Stimulated activated CD4-positive, alpha-beta T cell treated with anti-CD3 and anti-CD28 coated beads, Interleukin-12 subunit alpha, Interleukin-12 subunit beta, amount 100 ng/mL, for 4 hours (primary cell): ENCODE measurements at places on chromosomes 12 and 14.

DNA sequence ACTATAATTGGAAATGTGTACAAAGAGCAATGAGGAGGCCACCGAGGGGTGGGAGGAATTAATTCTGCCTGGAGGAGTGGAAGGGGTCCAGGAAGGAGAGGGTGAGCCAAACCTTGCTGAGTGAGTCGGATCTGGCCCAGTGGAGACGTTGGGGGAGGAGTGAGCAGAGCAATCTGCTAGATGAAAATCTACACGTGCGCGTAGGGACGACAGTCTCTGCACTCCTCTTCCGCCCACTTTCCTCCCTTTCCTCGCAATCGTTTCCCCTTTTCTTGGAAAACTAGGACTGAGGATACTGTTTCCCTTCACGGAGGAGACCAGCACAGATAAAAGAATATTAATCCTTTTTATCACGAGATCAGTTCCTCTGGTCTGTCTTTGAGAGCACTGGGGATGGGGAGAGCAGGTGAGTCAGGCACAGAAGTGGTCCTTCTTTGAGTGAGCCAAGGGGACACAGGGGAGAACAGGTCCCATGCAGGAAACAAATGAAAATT is 2.9 kb upstream of the NAB2 start:
- DNase-seq = no peak

GRCh38 chr12:104695453-104696148 is 238.9 kb downstream of the CHST11 start:
- DNase-seq = peak; percentile 70

DNA sequence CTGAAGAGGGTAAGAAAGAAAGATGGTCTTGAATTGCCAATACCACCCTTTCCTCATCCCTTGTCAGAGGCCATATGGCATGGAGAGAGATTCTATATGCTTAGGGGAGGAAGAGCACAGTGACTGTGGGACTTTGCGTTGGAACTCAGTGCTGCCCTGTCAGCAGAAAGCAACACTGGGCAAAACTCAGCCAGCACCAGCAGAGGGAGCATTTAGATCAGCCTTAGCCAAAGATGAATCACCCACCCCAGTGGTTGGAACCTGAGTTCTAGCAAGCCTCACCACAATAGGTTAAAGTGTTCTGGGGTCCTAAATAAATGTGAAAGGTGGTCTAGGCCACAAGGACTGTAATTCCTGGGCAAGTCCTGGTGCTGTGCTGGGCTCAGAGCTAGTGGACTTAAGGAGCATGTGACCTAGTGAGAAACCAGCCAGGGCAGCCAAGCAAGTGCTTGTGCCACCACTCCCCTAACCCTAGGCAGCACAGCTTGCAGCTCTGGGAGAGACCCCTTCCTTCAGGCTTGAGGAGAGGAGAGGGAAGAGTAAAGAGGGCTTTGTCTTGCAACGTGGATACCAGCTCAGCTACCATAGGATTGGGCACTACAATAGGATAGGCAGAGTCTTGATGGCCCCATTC is 11.4 kb upstream of the BCAT1 start:
- peak; percentile 40 for DNase-seq

GRCh38 chr12:23684121-23684520 is 265.3 kb downstream of the SOX5 start:
- no peak for DNase-seq

- DNase-seq = no peak
Measured at GRCh38 chr12:83018088-83018487, 331.4 kb downstream of the TMTC2 start.

- DNase-seq = no peak
Measured at GRCh38 chr14:99656171-99656570, 11.2 kb downstream of the HHIPL1 start.

DNA sequence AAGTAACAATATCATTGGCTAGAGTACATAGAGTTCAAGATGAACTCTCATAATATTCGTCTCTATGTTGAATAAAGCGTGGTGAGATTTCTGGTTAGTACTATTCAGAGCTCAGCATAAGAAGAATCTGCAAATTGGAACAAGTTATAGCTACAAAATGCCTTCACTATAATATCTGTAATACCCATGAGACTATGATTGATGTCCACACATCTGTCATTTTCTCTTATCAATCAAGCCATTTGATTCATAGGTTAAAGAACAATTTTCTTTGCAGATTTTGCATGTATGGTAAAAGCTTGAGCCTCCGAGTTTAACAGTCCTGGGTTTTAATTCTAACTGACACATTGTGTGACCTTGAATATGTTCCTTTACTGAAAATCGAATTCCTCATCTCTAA is 1.4 kb downstream of the SOCS4 start:
- no peak for DNase-seq

DNA sequence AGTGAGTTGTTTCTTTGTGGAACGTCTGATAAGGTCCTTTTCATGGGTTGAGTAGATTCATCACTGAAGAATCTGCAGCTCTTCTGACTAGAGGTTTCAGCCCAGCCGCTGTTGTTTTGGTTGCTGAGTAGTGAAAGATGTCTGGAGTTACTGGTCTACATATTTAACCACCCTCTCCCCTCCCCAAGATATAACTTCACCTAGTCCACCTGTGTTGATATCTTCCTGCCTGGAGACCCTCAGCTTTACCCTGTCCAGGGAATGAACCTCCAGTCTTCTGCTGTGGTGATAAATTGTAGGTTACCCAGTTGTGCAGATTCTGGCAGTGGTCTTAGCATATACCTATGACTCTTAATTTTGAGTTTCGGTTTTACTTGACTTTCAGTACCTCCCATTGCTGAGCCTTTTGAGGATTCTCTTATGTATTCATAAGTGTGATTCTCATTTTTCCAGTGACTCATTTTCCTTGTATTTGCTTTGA is 62.9 kb downstream of the CCDC91 start:
- peak; percentile 38 for DNase-seq

- DNase-seq = no peak
Measured at GRCh38 chr12:1324910-1325309, 269.5 kb downstream of the FBXL14 start.

GRCh38 chr12:49635036-49635435 is 11.7 kb downstream of the PRPF40B start:
- no peak for DNase-seq

DNA sequence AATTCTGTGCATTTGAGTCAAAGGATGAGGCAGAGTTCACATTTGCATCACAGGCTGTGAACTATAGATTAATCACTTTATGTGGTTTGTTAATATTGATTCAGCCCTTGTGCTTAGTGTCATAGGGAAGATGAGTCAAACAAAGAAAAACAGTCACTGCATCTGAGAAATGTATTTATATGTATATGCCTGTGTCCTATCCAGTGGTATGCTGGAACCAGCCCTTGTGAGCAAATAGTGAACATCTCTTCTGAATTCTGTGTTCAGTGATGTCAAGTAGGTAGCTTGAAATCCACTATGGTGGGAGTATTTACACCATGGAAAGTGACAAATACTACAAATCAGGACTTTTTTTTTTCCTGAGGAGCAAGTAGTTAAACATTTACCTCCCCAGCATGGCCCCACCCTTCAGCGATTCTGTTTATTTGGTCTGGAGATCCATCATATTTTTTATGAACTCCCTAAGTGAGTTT is 128.5 kb downstream of the HMGA2 start:
- DNase-seq = no peak

GRCh38 chr14:103232031-103232808 is 101.8 kb upstream of the EIF5 start:
- no peak for DNase-seq

DNA sequence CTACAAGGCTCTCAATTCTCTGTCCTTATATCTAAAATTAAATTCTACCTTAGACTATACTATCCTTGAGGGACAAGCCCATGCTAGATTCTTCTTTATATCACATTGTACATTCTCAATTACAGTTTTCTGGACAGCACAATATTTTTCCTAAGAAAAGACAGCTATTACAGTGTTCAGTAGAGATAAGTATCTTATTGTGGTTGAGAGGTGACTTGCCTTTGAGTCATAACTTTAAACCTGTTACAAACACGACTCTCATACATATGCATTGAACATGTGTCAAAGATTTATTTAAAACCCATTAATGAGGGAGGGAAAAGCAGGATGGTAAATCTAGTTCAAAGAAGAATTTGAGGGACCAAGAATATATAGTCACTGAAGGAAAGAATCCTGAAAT is 61.1 kb downstream of the TPH2 start:
- DNase-seq = no peak

GRCh38 chr12:107275530-107275929 is 182.2 kb upstream of the CRY1 start:
- DNase-seq = no peak

DNA sequence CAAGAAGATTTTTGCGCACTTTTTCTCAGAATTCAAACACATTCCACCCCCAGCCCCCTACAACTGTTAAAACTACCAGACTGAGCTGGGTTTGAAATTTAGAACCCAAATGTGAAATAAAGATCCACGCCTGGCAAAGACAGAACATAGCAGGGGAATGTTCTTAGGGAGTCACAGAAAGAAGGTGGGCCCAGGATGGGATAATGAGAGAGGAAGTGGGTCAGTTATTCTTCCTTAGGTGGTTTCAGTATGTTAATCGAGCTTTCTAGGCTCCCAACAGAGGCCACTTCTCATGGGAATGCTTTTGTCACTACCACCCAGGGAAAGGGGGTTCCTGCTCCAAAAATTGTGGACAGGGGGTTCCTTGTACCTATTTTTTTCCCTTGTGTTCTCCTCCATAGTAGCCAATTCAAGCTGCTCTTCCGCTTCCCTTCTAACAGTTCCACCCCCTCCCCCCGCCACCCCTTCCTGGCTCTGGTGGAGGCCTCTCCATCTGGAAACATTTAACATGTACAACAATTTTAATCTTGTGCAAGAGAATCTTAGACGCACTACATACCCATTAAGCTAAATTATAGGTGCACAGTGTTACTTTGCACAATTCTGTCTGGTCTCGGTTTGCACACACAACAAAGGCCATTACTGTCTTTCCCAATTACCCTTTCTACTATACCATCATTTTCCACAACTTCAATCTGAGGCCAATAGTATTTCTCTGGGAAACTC is 218.1 kb downstream of the MON2 start:
- no peak for DNase-seq

- DNase-seq = peak; percentile 62
Measured at GRCh38 chr12:122021822-122022392, at the start of gene BCL7A. Gene BCL7A (plus strand): TSS chr12:122021884. CDS start chr12:122022092, 208 bp downstream.

DNA sequence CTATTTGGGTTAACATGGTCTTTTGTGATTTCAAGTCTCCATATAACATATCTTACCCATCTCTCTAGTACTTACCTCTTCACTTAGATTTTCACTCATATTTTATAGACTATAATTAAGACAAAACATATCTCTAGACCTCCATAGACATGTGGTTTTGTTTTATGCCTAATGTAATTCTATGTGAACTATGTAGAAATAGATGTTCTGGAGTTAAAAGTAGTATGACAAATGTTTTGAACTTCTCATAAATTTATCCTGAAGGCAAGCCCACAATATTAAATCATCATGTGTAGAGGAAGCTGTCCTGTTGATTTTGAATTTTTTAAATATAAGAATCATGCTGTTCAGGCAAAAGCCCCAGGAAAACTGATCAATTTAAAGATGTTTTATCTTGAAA is 169.2 kb downstream of the SYT1 start:
- DNase-seq = no peak

DNA sequence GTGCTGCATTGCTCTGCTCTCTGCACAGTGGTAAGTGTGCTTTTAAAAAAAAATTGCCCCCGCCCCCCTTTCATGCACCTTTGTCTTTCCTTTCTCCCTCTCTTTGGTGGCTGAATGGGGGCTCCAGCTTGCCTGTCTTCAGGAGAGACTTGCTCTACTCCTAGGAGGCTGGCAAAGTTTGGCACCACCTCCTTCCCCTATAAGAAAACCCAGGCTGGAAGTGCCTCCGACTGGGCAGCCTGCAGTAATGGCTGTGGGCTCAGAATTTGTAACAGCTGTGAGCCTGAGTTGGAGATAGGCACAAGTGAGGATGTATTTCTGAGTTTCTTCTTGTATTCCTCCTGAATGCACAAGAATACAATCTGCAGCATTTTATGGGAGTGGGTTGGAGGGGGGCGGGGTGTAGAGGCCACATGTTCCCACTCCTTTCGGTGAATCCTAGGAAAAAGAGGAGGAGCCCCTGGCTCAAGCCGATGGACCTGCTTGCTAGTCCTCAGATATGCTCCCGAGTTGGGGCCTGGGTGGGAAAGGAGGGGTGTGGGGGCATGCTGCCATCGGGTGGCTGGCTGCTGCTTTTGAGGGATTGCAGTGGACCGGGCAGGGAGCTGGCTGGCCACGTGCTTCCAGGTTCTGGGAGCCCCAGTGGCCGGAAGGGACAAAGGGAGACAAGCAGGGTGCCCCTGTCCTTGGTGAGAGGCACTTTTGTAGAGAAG is 124.3 kb downstream of the TSPAN9 start:
- no peak for DNase-seq

GRCh38 chr12:89880690-89881350 is 172.2 kb upstream of the ATP2B1 start:
- no peak for DNase-seq

DNA sequence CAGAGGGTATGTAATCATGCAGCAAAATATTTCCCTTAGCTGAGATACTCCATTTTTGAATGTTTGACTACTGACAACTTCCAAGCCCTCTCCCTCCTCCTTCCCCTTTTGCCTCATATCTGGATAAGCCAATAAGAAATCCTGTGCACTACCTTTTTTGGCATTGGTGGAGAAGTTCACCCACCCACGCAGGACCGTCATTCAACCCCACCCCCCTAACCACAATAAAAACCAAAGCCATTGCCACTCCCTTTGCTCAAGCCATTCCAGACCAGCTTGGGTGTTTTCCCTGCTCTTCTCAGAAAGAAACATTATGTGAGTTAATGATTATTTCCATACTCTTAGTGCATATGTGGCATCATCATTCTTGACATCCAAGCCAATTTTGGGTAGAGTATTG is 176.7 kb downstream of the PTPN11 start:
- DNase-seq = no peak

GRCh38 chr14:50892255-50892654 is 20.4 kb downstream of the ABHD12B start:
- DNase-seq = no peak

DNA sequence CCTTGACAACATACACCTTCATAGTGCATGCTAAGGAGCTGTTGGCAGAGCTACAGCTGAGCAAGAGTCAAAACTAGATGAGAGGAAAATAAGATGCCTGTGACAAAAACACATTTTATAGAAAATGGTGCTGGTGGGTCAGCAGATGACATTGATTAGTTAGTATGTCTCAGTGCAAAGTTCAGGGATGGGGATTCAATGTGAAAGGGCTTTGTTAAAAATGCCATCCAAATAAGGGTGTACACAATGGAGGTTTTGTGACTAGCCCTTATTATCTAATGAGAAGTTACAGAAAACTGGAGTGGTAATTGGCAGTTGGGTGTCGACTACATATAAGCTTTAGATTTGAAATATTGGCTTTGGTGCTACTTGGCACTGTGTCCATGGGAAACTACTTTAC is 169.0 kb downstream of the MON2 start:
- DNase-seq = no peak
